ENCODE measurements at places on chromosomes 7 and 10.

DNA sequence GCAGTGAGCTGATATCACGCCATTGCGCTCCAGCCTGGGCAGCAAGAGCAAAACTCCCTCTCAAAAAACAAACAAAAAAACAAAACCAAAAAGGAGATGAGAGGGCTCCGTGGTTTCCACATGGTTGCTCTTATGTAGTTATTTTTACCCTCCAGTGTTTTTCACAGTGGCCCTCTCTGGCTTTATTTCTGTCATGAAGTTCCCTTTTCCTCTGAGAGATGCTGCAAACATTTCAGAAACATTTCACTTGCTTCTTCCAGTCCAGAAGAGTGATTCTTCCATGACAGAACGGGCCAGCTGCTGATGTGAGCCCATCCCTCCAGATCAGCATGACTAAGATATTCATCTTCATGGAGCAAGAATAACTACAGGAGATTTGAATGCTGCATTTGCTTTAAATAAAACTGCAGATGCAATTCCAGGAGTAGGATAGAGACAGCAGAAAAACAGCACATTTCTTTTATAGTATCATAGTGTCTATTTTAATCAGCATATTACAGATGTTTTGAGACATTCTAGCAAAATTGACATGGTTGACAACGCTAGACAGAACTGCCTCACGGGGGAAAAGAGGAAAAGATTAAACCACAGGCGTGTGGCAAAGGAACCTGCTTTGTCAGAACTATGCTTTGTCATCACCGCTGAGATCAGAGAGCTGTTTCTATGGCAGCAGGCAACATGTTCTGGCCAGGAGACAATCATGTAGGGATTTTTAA lies 40.3 kb downstream of the NRCAM start:
- DNase-seq, result no peak

DNA sequence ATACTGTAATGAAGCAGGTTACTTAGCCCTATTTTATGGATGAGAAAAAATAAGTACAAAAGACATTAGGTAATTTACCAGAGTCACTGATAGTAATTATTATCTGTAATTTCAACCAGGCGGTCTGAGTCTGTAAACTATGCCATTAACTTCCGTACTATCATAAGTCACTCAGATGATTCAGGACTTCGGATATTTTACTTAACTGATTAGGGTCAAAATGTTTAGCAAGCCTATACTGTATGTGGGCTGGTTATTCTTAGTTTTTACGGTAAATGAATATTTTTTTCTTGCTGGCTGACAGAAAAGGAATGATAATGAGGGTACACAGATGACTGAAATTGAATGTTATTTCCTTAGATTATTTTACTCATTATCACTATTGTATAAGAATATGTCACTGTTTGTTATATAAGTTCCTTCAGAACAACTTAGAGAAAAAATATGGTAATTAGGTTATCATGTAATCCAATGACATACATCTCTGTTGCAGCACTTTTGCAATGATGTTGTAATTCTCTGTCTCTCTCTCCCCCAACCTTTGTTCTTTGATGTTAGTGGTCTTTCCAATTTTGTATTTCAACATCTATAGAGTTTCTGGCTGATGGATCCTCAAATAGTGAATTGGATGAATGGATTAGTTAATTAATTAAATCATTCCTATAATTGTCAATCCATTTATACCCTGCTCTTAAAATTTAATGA lies 165.6 kb downstream of the ZEB1 start:
- DNase-seq, result no peak

DNA sequence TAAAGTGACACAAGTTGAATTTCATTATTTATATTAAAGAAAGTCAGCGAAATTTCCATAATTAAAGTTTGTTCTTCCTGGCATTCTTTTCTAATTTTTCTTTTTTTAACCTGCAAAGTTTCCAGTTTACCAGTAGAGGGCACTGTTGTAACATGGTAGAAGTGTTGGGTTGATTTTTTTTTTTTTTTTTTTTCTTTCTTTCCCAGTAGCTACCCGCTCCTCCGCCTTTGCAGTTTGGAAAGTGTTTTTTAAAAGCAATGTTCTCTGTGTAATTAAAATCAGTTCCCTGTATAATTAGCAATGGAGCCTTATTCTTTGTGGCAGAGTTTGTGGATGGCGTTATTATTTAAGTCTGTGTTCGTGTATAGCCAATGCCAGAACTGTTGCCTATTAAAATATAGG lies 53.7 kb downstream of the TAF3 start:
- no peak for DNase-seq

DNA sequence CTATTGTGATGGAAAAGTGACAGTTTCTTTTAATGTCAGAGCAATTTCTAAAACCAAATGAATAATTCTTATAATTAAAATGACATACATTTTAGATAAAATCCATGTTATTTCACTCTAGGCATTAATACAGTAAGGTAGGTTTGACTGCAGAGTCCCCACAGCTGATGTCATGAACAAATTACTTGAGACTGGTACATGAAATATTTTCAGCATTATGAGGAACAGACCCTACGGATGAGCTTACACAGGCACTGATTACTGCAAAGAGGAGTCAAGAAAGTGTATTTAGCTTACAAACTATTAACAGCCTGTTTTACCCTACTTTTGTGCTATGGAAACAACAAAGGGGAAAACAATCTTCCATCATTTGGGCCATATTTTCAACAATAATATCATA lies 8.9 kb downstream of the COL1A2 start:
- no peak for DNase-seq

DNA sequence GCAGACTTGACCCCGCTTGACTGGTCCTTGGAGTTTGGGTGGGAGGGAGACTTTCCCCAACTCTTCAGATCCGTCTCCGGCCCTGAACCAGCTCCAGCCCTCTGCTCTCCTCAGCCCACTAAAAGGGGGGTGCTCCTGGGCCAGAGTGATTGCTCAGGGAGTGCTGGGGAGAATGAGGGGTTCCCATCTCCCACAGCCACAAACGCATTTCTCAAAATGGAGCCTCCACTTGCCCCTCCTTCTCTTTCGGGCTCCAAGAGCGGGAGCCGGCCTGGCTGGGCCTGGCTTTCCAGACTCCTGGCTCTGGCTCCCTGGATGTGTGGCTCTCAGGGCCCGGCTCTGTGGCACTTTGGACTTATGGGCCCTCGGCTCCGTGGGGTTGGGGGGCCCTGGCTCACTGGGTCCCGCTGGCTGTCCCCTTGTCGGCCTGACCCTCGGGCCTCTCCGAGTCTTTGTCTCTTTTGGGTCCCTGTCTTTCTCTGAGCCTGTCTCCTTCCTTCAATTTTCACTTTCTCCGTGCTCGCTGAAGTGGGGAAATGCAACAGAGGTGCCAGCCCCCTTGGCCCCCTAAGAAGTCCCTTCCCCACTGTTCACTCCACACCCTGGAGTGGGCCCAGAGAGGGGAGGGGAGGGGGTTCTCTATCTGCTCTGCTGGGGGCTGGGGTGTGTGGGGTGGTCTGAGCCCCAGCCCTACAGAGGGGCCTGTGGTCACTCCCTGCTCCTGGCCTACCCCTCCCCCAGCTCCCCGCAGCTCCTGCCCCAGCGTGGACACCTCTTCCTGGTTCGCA lies 713 bp downstream of the LZTS2 start:
- DNase-seq, result no peak

GRCh38 chr10:36880898-36881297 lies 244.5 kb upstream of the ANKRD30A start:
- DNase-seq, result no peak

DNA sequence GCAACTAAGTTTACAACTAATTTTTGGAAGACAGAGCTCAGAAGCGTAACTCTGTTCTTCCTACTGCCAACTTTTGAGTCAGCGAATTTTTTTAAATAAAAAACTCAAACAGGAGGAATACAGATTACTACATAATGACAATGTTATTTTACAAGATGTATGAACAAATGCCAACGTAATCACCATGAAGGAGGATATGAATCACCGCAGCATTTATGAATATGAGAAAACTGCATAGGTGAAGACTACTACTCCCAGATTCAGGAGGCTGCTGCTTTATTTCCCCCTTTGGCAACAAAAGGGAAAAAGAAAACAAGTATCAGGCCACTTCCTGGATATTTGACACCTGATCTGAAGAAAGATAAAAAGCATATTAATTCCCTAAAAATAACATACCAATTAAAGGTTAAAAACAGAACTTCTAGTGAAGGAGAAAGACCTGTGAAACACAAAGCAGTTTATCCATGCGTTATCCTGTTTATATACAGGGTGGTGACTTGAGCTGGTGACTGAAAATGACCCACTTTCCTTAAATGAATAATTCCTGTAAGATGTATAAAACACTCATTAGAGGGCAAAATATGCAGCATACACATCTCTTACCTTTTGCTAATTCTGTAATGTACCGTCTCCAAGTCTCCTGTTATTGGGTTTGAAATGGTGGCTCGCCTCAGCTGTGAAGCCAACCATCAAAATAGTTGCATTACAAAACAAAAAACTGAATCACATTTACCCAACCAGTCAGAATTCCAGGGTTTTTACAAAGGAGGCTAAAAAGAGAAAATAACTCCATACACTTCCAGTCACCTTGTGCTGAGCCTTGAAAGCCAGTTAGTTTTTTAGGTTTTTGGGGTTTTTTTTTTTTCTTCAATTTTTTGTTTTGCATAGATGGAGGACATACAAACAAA lies 52.0 kb downstream of the P4HA1 start:
- no peak for DNase-seq

GRCh38 chr10:30816159-30816819 lies 186.7 kb upstream of the LYZL2 start:
- DNase-seq, result no peak

GRCh38 chr10:7054915-7055314 lies 355.9 kb downstream of the SFMBT2 start:
- DNase-seq, result no peak

- DNase-seq, result no peak
Observed at GRCh38 chr7:130369110-130369711, 11.1 kb upstream of the CPA1 start.

- no peak for DNase-seq
Observed at GRCh38 chr10:77456414-77456813, 181.2 kb downstream of the KCNMA1 start.

GRCh38 chr10:102123223-102123622 lies 3.1 kb upstream of the LDB1 start:
- DNase-seq, result no peak

- no peak for DNase-seq
Observed at GRCh38 chr7:52413051-52413450, 622.4 kb upstream of the POM121L12 start.

DNA sequence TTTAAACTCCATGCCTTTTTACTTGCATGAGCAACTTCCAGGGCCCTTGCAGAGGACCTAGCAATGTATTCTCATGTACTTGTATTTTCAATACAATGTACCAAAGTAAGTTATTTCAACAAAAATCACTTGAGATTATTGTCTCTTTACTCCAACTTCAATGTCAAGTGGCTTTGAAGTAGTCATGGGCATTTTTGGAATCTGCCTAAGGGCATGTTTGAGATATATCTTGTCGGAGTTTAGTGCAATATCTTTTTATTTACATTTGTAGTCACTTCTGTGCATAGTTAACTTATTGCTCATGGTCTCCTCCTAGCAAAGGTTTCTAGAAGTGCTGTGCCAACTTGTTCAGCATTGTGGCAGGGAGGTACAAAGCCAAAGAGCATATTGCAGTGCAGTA lies 508.7 kb upstream of the SEMA3D start:
- DNase-seq, result no peak

DNA sequence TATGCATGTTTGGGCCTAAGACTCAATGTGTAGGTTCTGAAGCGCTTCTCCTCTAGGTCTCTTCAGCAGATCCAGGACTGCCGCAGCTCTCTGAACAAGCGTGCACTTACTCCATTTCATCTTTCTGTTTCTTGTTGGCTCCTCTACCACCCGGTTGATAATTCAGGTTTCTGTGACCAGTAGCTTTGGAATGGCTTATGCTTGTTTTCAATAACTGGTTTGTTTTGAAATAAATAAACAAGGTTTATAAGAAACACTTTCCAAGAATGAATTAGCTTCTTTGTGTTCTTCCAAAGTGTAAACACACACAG lies 1.5 kb downstream of the MDFIC start:
- no peak for DNase-seq

DNA sequence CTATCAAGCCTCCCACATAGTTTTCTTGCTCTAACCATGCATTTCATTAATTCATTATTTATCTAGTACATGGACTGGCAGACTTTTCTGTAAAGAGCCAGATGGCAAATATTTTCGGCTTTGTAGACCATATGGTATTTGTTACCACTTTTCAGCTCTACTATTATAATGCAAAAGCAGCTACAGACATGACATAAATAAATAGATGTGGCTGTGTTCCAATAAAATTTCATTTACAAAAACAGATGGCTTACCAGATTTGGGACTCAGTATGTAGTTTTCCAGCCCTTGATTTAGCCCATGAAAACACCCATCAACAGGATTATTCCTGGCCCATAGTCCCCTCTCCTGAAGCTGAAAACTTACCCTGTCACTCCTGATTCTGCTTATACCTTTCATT lies 32.1 kb downstream of the PLCE1 start:
- no peak for DNase-seq

GRCh38 chr7:143405173-143406001 lies 3.3 kb downstream of the EPHA1 start:
- DNase-seq, result no peak

DNA sequence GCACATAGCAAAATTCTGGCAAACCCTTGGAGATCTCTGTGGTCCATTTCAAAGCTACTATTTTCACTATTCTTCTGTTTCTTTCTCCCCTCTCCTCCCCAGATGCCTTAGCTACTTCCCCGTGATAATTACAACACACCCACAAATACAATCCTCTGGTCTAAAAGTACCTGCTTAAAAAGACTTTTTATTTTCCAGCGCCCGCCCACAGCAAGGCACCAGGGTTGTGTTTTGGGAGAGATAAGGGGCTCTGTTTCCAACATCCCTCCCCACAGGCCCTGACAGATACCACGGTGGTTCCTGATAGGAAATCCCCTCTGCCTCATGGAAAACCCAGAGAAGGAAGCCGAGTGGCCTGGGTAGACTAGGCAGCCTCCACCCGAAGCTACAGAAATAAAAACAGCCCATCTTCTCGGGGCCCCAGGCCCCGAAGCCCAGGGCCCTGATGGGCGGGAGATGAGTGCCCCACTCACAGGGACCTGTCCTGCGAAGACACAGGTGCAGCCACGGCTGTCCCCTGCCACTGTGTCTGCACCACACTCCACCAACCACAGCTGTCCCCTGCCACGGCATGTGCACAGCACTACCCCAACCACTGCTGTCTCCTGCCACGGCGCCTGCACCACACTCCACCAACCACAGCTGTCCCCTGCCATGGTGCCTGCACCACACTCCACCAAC lies 19.7 kb downstream of the CALML5 start:
- DNase-seq, result no peak

DNA sequence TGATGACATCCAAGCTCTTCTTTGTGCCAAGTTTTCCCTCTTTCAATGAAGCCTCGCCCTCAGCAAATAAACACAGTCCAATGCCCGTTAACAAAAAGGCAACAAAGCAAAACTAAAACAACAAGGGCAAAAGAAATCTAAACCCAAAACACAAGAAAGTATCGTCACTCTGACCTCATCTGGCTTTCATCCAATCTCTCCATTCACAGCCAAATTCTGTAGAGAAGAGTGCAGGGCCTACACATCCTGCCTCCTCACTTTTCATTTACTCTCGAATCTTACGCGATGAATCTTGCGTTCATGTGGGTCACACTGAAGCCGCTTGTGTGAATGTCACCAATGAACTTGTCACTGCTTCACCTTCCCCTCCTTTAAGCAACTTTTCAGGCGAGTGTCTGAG lies 15.9 kb upstream of the AKR1E2 start:
- no peak for DNase-seq
